Dorsolateral prefrontal cortex (tissue), 122 donors: ENCODE measurements at places on chromosomes 6 and 20. TPM values are rescaled to one million over a fixed set of nuclear protein-coding genes. Genes with fewer than 3 reads are reported as not detected.

The XRN2 gene
- 29.3 TPM for total RNA-seq

The OVOL2 gene
- 3.2 TPM for total RNA-seq

The ADISSP gene
- total RNA-seq = 22.1 TPM

The FAM210B gene
- total RNA-seq = 25.7 TPM

The GRM4 gene
- total RNA-seq = 14.1 TPM

The CDH4 gene
- 18.2 TPM for total RNA-seq
